Hippocampal formation (tissue), 2 donors: ENCODE measurements at places on chromosomes 3 and 15.

DNA sequence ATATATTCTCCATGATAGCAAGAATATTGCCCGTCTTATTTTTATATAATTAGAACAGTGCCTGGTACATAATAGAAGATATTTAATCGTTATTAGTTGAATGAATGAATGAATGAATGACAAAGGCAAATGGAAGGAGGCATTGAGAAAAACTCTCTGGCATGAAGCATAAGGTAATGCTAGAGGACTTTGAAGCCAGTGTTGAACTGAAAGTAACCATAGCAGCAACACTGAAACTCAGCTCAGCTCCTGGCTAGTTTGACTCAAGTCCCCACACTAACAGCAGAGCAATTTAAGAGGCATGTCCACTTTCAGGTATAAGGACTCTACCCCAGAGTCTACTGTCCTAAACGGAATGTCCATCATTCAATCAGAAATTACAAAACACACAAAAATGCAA, 227.0 kb downstream of the CPNE4 start:
- no peak for DNase-seq

- DNase-seq, result no peak
Measured at GRCh38 chr3:195247086-195247862, 23.7 kb downstream of the XXYLT1 start.

GRCh38 chr3:3192286-3192675, 12.8 kb upstream of the CRBN start:
- DNase-seq, result no peak

GRCh38 chr3:64331605-64332004, 106.3 kb upstream of the PRICKLE2 start:
- no peak for DNase-seq

DNA sequence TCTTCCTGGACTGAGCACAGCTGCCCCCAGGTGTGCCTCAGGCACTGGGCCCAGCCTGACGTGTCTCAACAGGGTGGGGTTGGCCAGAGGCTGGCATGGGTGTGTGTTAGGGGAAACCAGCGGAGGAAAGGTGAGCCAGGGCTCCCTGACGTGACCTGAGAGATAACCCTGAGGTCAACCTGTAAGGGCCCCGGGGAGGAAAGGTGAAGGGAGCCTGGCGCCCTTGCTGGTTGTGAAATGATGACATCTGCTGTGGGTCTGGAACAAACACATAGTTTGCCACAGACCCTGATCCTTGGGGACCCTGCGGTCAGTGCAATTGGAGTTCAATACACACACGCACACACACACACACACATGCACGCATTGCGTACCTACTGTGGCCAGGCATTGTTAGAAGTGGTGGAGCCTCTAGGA, 100.2 kb upstream of the TLE3 start:
- no peak for DNase-seq

DNA sequence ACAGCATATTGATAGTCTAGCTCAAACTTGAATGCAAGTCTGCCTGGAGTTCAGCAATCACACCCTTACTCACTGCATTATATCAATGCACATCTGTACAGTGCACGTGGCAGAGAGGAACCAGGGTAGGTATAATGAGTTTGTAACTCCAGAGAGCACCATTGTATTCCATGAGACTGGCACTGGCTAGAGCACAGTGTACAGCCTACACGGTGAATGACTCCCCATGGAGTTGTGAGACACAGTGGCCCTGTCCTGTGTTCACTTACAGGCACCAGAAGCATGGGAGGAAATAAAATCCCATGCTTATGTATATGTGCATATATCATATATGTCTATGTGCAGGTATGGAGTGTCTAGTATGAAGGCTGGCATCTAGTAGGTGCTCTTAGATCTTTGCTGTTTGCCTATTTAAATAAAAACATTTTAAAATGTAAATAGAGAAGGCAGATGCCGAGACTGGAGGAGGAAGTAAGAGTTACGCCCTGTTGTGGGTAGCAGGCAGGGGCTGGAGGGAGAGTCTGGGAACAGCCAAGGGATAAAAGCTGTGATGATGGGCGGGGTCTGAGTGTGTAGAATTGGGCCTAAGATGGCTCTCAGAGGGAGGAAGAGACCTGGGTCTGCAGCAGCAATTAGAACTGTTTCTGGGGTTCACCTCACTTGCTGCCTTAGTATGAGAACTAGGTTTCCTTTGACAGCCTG, 360.7 kb upstream of the ICE2 start:
- DNase-seq, result no peak

- DNase-seq, result no peak
Measured at GRCh38 chr3:110248666-110249065, 823.0 kb upstream of the NECTIN3 start.

- no peak for DNase-seq
Measured at GRCh38 chr15:47820057-47820746, 102.9 kb downstream of the SEMA6D start.

DNA sequence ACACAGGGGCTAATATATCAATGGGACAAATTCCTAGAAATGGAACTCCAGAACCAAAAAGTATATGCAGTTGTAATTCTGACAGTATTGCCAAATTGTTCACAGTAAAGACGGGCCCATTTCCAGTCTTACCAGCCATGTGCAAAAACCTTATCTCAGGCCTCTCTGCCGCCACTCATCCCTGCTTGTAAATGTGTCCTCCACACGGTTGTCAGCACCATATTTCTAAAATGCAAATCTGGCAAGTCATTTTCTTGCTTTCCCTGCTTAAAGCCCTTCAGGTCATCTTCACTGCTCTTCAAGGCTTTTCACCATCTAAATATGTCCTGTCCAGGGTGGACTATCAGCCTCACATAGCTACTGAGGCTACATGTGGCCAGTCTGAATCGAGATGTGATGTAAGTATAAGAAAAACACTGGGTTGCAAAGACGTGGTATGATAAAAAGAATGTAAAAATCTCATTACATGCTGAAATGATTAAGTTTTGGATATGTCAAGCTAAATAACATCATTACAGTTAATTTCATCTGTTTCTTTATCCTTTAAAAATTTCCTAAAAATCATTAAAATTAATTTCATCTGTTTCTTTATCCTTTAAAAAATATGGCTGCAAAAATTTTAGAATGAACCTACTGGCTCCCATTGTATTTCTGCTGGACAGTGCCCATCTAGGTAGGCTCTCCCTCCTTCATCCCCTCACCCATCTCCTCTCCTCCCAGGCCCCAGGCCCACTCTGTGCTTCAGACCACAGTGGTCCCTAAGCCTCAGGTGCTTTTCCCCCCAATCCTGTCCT, 980 bp downstream of the PARP9 start:
- no peak for DNase-seq

DNA sequence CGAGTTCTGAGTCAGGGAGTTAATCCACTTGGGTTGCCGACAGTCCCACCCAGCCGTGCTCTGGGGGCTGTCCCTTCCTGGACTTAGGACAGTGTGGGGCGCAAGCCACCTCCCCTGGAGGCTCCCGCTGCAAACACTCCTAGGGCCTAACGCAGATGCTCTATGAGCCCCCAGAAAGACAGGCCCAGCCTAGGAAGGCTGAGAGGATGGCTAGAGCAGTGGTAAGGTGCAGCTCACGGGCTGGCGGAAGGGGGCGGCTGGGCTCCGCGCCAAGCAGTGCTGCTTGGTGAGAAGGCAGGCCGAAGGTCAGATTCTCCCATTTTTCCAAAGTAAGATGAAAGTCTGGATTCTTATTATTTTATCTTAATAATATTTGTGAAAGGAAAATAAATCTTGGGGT, 84.6 kb upstream of the ALDH1L1 start:
- DNase-seq, result no peak

GRCh38 chr3:128270559-128271492, 117.5 kb downstream of the EEFSEC start:
- no peak for DNase-seq

DNA sequence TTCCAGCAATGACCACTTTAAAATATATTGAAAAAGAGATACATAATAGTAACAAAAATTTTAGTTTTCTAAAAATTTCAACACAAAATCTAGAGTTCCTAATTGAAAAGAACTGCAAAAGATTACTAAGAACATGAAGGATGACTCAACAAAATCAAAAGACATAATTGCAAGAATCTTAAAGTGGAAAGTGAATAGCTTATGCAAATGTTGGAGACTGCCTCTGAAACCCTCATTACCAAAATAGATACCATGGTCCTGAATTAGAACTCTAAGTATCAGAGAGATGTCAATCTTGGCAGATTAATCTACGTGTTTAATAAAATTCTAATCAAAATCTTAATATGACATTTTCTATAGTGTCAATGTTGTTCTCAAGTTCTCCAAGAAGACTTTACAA, 60.7 kb upstream of the SGO1 start:
- no peak for DNase-seq

- no peak for DNase-seq
Measured at GRCh38 chr3:51845129-51845528, 16.3 kb upstream of the IQCF2 start.

DNA sequence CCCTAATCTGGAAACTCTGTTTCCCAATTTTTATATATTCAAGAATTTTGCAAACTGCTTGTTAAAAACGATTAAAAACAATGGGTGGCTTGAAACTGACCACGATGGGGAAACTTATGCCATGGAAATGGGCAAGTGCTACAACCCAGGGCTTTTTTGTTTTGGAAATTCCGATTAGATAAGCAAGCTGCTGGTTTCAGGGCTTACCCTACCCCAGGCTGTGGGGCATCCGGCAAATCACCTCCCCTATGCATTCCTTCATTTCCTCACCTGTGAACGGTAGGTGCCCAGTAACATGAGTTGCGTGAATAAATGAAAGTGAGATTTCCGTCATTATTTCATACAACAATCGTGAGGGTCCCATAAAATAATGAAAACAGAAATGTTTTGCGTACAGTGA, 34.3 kb downstream of the ST6GAL1 start:
- DNase-seq, result no peak

GRCh38 chr3:192917028-192917403, 640 bp downstream of the MB21D2 start:
- peak; percentile 64 for DNase-seq

DNA sequence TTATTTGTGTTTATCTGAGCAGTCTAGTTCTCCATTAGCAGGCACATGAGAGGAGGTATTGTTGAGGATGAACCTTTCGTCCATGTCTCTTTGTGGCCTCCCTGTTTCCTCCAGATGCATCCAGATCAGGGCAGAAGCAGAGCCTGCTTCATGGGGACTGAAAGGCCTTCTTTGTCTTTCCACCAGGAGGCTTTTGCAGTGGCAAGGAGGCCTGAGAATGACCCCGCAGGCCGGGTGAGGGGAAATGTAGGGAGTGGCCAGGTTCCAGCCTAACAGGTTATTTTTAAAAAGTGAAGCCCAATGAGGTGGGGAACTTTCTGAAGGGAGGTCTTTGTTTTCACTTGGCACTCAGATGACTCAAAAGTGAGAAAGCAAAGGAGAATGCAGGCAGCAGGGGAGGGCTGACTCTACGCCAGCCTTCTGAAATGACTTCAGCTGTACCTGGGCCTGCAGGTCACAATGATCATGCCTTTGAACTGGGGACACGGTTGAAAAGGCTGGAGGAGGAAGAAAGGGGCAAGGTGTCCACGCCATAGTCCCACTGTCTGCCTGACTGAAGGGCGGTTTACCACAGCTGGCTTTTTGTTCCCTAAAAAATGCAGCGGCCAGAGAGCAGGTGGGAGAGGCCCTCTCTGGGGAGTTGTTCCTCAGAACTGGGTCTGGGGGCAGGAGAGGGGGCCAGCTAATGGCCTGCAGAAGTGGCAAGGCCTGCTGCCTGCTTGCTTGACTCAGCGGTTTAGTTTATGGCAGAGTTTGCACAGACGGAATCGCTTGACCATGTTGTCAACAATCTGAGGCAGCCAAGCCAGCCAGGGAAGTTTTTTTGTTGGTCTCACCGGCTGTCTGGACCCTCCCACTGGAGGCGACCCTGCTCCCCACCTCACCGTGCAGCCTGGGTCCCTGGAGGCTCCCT, 28.7 kb downstream of the CMTM7 start:
- no peak for DNase-seq

- no peak for DNase-seq
Measured at GRCh38 chr15:74418575-74419338, 15.0 kb downstream of the SEMA7A start.

- no peak for DNase-seq
Measured at GRCh38 chr3:28845006-28845324, 435.9 kb upstream of the RBMS3 start.

- peak; percentile 2 for DNase-seq
Measured at GRCh38 chr3:59313365-59313764, 263.5 kb upstream of the CFAP20DC start.

DNA sequence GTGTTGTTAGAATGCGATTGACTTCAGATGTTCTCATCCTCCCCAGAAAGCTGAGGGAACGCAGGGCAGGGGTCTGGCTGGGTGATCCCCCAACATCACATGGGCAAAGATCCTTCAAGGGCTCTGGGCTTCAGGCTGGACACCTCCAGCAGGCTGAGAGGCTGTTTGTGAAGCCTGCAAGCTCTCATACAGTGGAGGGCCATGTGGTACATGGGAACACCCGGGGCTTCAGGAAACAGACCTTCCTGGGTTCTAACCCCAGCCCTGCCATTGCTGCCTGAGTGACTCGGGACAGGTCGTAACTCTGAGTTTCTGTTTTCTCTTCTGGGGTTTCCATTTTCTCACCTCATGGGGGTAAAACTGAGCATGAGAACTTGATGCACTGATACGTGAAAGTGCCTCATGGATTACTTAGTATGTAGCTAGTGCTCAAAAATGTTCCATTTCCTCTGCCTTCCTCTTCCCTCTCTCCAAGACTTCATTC, 81.2 kb downstream of the TLE3 start:
- no peak for DNase-seq

DNA sequence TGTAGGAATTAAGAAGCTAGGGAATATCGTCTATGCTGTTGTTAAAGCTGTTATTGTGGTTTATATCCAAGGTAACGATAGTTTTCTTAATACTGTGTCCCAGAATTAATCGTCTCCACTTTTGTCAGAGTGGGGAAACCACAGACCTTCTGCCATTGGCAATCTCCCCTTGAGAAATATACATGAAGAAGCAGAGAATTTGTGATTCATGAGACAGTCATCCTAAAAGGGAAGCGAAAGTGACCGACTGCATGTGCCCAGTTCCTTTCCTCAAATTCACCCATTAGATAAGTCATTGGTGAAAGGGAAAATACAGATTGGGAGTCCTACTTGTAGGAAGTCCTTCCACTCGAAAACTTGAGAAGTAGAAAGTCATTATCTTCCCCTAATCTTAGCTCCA, 26.6 kb downstream of the DIPK2A start:
- no peak for DNase-seq

DNA sequence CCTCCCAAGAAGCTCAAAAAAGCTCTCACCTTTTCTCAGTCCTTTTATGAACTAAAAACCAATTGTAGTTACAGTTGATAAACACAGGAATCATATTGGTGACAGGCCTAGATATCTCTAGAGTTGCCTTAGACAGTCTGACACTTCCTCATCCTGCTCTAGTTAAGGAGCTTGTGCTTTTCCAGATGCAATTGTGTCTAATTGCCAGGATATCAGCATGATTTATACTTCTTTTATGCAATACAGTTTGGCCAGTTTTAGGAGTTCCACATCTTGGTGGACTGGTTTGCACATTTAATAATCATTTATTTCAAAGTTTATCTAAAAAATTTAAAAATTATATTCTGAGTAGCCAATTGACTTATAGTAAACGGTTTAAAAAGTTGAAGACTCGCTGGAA, 95.7 kb downstream of the DUT start:
- no peak for DNase-seq

DNA sequence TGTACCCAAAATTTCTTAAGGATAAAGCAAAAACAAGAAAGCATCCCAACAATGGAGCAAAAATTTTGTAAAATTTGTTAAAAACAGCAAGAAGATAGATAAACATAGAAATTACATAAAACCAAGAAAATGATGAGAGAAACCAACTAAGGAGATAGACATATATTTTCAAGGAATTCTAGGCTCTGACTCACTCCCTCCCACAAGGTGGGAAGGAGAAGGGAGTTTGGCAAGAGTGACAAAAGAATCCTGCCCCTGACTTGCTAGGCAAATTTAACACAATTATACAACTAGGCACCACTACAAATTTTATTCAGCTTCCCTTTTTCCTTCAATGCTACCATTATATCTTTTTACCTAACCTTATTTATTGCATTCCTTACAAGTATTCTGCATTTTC, 70.9 kb downstream of the MYO9A start:
- no peak for DNase-seq
